ENCODE measurements at places on chromosomes 2 and 18. TPM values are rescaled to one million over a fixed set of nuclear protein-coding genes. Genes with fewer than 3 reads are reported as not detected.

DNER gene
- not detected for total RNA-seq

DNAH7 gene
- total RNA-seq: 0.31 TPM

ASXL3 gene
- 0.15 TPM for total RNA-seq

CDH2 gene
- 0.19 TPM for total RNA-seq

ADAM23 gene
- 36.9 TPM for total RNA-seq

SGO2 gene
- 21.7 TPM for total RNA-seq

IL1B gene
- 0.72 TPM for total RNA-seq

ST6GAL2 gene
- not detected for total RNA-seq

GRCh38 chr2:68937346-68938055, 15.2 kb downstream of the GKN2 start:
- H3K4me3 ChIP-seq: no peak overlapping the region
- no peaks in the 10 kb centered on the region for H3K36me3 ChIP-seq
- no peaks in the 10 kb centered on the region for H3K4me1 ChIP-seq
- no peak overlapping the region for H3K27ac ChIP-seq
- no peak for DNase-seq
- no peaks in the 10 kb centered on the region for H3K27me3 ChIP-seq

- H3K4me3 ChIP-seq: no peak overlapping the region
- no peak for DNase-seq
- no peaks in the 10 kb centered on the region for H3K27me3 ChIP-seq
- H3K4me1 ChIP-seq: no peaks in the 10 kb centered on the region
- no peak overlapping the region for H3K27ac ChIP-seq
Measured at GRCh38 chr2:176614049-176614448, 344.8 kb downstream of the MTX2 start.

DNA sequence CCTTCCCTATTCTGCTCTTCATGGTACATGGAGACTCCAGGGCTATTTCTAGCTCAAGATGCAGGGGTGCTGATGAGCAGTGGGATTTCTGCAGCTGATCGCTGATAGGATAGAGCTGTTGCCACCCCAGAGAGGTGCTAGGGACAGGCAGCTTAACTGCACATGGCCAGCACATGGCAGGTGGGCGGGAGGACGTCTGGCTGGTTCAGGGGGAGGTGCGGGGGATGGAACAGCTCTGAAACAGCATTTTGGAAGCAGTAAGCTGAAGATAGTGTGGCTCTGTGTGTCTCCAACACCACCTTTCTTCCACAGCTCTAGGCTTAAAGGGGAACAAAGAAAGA, 151.9 kb upstream of the PELI1 start:
- H3K27me3 ChIP-seq: no peaks in the 10 kb centered on the region
- peaks cover 14% of the 10 kb centered on the region for H3K4me1 ChIP-seq
- no peak overlapping the region for H3K4me3 ChIP-seq
- H3K36me3 ChIP-seq: no peaks in the 10 kb centered on the region
- no peak overlapping the region for H3K27ac ChIP-seq

GRCh38 chr18:3721771-3722648, 272.0 kb downstream of the TGIF1 start:
- H3K36me3 ChIP-seq: no peaks in the 10 kb centered on the region
- no peak overlapping the region for H3K4me3 ChIP-seq
- H3K4me1 ChIP-seq: no peaks in the 10 kb centered on the region
- no peak overlapping the region for H3K27ac ChIP-seq

- DNase-seq: no peak
- no peak overlapping the region for H3K27ac ChIP-seq
Measured at GRCh38 chr2:98822301-98823164, 91.6 kb upstream of the MGAT4A start.

DNA sequence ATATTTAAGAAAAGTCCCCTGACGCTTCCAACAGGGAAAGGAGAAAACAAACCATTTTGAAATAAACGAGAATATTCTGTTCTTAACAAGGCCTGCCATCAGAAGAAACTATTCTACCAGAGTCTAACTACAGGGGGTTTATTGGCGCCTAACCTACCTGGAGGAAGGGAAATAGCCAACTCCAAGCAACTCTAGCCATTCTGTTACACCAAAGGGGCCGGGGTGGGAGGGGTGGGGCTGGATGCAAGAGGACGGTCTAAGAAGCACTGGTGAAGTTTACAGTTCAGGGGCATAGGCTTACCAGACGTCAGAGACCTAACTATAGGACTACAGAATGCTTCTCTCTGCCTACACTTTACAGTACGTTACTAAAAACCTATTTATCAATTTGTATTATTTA, 60.5 kb upstream of the GALNT5 start:
- DNase-seq: no peak
- no peaks in the 10 kb centered on the region for H3K36me3 ChIP-seq
- H3K4me3 ChIP-seq: no peak overlapping the region
- H3K27me3 ChIP-seq: peaks cover 3% of the 10 kb centered on the region

GRCh38 chr2:68645523-68645922, 2.1 kb downstream of the PROKR1 start:
- H3K4me3 ChIP-seq: no peak overlapping the region
- DNase-seq: no peak
- H3K27me3 ChIP-seq: peaks cover 5% of the 10 kb centered on the region
- no peaks in the 10 kb centered on the region for H3K4me1 ChIP-seq
- H3K36me3 ChIP-seq: no peaks in the 10 kb centered on the region
- no peak overlapping the region for H3K27ac ChIP-seq

GRCh38 chr18:12515550-12515949, 107.8 kb downstream of the PRELID3A start:
- no peaks in the 10 kb centered on the region for H3K4me1 ChIP-seq
- DNase-seq: no peak
- no peaks in the 10 kb centered on the region for H3K27me3 ChIP-seq
- no peak overlapping the region for H3K27ac ChIP-seq

DNA sequence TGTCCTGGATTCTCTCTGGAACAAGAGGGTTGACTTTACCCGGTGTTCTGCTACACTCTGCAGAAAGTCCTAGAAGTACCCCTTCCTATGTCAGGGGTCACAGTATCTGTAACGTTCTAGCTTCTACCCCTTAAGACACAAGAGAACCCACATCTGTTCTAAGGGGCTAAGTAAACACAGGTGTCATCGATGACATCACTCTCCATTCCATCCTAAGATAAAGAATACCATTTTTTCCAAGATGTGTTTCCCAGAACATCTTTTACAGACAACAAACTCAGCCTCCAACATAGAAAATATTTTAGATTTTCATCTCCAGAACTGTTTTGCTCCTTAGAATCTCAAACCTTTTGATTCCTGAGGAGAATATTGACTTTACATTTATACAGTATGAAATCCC, 239.1 kb downstream of the TRIB2 start:
- H3K27me3 ChIP-seq: no peaks in the 10 kb centered on the region
- no peak overlapping the region for H3K27ac ChIP-seq
- no peaks in the 10 kb centered on the region for H3K36me3 ChIP-seq
- H3K4me3 ChIP-seq: no peak overlapping the region

DNA sequence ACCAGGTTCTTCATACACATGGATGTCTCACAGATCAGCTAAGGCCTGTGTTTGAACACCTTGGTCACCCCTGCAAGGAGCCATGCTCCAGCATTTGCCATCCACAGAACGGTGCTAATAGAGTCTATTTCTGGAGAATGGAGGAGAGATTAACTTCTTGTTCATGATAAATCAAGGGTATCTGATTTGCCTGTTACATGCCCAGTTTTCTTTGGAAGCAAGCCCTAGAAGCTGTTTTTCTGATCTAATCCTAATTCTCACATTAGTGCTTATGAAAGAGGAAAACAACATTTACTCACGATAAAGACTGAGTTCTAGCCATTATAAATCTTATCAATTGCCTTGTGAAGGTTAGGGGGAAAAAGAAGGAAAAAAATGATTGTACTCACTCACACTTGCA, 119.6 kb upstream of the DTNA start:
- no peaks in the 10 kb centered on the region for H3K36me3 ChIP-seq
- no peak for DNase-seq
- H3K27me3 ChIP-seq: no peaks in the 10 kb centered on the region
- H3K4me3 ChIP-seq: no peak overlapping the region

DNA sequence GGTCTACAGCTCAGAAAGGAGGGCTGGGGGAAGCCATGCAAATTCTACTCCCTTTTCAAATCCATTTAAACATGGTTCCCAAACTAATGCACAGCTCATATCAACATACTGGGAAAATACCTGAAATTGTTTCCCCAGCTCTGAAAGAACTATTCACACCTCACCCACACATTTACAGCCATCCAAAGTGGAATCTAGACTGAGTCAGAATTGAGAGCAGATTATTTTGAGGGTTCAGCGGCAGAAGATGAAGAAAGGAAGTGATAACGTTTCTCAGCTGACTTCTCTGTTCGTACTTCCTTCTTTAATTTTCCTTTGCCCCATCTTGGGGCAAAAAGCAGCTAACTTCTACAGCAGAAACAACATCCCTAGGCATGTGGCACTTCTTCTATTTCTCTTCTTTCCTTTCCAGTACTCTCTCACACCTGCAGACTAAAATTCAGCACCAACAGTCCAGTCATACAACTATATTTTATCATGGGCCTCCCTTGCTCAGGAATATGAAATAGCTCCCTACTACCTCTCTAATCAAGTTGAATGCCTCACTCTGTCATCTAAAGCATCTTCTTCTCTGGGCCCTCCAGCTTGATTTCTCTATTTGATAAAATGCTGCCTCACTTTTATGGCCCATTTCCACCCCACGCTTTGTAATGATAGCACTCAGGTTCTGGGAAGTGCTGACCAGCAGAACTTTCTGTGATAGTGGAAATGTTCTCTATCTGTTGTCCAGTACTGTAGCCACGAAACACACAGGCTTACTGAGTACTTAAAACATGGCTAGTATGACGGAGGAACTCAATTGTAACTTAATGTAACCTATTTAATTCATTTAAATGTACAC, 35.9 kb downstream of the ARHGAP25 start:
- no peak overlapping the region for H3K4me3 ChIP-seq
- no peaks in the 10 kb centered on the region for H3K36me3 ChIP-seq
- DNase-seq: no peak

DNA sequence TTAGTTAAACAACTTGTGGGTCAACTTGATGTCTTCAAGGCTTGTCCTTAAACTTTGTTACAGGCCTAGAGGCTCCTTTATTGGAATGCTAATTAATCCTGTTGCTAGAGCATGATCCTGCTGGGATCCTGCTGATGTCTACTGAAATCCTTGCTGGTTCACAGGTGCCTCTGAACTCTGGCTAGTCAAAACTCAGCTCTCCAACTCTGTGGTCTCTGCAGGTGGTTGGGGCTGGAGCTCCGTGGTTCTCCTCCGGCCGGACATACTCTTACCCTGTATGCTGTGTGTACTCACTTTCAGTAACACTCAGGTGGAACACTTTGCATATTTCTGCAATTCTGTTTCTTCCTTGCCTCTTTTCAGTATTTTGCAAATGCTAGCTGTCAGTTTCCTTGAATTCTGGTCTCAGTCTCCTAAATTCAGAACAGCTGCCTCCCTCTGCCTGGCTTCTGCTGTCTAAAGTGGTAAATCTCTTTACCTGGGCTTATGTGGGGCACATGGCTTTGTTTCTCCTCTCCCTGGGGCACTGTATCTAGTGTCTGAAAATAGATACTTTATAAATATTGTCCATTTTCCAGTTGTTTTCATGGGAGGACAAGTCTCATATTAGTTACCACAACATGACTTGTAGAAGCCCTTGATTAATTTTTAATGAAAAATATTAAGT, 113.0 kb downstream of the ATP9B start:
- no peak overlapping the region for H3K27ac ChIP-seq
- H3K27me3 ChIP-seq: no peaks in the 10 kb centered on the region
- peaks cover 18% of the 10 kb centered on the region for H3K4me1 ChIP-seq
- DNase-seq: no peak

DNA sequence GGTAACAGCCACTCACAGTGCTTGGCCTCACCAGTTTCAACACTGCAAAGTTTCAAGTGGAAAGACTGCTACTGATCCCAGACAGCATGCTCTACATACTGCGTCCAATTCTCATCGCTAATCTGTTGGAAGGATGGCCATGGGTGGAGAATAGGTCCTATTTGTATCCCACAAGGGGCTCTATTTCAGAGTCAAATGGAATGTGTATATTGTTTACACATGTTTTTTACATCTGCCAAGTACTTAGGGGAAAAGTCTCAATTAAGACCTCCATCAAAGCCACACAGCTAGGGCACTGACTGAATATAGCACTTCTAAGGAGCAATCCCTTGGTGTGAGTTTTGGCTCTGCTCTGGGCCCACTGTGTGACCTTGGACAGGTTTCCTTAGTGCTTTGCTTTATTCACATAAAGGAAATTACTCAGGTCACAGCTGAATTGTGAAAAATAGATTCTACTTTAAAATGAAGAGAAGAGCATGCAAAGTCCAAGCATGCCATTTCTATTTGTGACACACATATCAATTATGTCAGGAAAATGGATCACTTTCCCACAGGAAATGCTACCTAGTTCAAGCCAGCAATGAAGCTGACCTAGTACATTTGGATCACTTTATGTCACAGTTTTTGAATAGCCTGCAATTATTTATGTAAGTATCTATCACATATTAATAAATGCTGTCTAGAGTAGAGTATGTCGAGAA, 112.9 kb upstream of the STK17B start:
- H3K36me3 ChIP-seq: peaks cover 13% of the 10 kb centered on the region
- no peaks in the 10 kb centered on the region for H3K27me3 ChIP-seq
- peaks cover 21% of the 10 kb centered on the region for H3K4me1 ChIP-seq
- DNase-seq: no peak
- H3K4me3 ChIP-seq: no peak overlapping the region
- no peak overlapping the region for H3K27ac ChIP-seq

- no peaks in the 10 kb centered on the region for H3K27me3 ChIP-seq
- no peaks in the 10 kb centered on the region for H3K36me3 ChIP-seq
- no peak for DNase-seq
- no peaks in the 10 kb centered on the region for H3K4me1 ChIP-seq
Measured at GRCh38 chr2:3738454-3738853, 35.1 kb downstream of the DCDC2C start.

- H3K4me1 ChIP-seq: no peaks in the 10 kb centered on the region
- H3K36me3 ChIP-seq: no peaks in the 10 kb centered on the region
- H3K4me3 ChIP-seq: no peak overlapping the region
Measured at GRCh38 chr2:178265851-178266250, 71.5 kb downstream of the OSBPL6 start.

GRCh38 chr18:47606526-47606925, 323.9 kb downstream of the SMAD2 start:
- DNase-seq: no peak
- H3K27me3 ChIP-seq: peaks cover 1% of the 10 kb centered on the region
- H3K36me3 ChIP-seq: no peaks in the 10 kb centered on the region
- H3K4me3 ChIP-seq: no peak overlapping the region
- H3K4me1 ChIP-seq: no peaks in the 10 kb centered on the region

DNA sequence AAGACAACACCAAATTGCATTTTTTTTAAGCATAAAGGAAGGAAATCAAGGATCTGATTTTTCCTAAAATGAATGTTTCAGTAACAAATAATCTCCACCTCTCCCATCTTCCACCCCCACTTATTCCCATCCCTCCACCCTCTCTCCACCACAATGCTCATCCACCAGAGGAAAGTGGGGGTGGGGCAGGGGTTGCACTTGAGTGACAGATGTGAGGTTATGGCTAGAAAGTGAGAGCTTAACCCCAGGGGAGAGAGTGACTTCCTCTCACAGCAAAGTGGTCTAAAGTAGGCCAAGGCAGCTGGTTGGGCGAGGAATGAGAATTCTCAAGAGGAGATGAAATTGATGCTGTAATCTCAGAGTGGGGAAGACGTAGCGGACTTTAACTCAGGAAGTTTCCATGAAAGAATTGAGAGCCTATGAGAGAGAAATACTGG, 104.7 kb downstream of the HNRNPLL start:
- H3K4me3 ChIP-seq: no peak overlapping the region
- H3K27ac ChIP-seq: no peak overlapping the region
- DNase-seq: no peak
- H3K27me3 ChIP-seq: no peaks in the 10 kb centered on the region
- no peaks in the 10 kb centered on the region for H3K36me3 ChIP-seq
